T-helper 2 cell treated with Interferon-gamma antibody and Interleukin-4, amounts not matched to agents 100 ng/mL and 5 ng/mL, for 36 hours (primary cell): ENCODE measurements at places on chromosomes 5 and 9. TPM values are rescaled to one million over a fixed set of nuclear protein-coding genes. Genes with fewer than 3 reads are reported as not detected.

Gene CCDC187
- total RNA-seq, result 0.02 TPM in 1 of 2 replicates, not detected in the other

Gene SPINK7
- total RNA-seq, result not detected in 2 replicates

Gene DOCK2
- 293 and 303 TPM in 2 replicates for total RNA-seq

Gene S1PR3
- 0.82 and 1.0 TPM in 2 replicates for total RNA-seq

Gene CACFD1
- total RNA-seq, result 0.75 and 0.82 TPM in 2 replicates
